CD4-positive, alpha-beta T cell treated with Interleukin-15 for 1 hour (primary cell): ENCODE measurements at places on chromosomes 5 and 9.

- no peak for DNase-seq
Measured at GRCh38 chr5:75275756-75276155, 39.1 kb upstream of the ANKRD31 start.

DNA sequence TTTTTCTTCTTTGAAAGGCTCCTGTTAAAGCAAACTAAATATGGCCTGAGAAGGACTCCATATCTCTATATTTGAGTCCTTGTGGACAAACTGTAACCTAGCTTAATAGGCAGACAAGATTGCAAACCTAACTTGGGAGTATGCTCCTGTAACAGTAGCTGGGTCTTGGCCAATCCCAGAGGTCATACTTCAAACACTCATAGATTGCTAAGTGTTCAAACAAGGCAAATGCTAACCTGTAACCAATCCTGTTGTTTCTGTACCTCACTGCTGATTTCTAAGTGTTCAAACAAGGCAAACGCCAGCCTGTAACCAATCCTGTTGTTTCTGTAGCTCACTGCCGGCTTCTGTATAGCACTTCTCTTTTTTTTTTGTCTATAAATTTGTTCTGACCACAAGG lies 50.6 kb upstream of the CLK4 start:
- no peak for DNase-seq

- no peak for DNase-seq
Measured at GRCh38 chr5:136605638-136606037, 240.3 kb upstream of the TRPC7 start.

DNA sequence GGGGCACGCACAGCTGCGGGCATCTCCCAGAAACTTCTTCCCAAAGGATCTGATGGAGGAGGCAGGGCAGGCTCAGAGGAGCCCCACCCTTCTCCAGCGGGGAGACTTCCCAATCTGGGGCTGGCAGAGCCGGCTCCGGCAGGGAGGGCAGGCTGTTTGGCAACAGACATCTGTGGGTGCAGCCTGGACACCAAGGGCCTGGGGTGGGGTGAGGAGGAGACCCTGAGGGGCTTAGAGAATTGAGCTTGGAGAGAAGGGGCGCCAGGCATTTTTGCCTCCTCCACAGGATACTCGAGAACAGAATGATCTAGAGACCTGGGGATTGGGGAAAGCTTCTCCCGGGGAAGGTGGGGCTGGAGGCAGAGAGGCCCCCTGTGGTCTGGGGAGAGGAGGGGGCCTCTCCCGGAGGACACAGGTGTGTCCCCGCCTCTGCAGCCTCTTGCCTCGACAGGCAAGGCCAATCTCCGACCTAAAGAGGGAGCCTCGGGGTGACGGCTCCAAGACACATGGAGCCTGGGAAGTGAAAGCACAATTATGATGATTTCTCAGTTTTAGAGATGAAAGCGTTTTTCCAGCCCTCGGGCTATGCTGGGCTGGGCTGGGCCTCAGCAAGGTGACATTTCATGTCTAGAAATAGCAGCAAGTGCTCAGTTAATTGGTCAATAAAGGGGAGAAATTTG lies 8.4 kb downstream of the LHX3 start:
- no peak for DNase-seq

- DNase-seq, result no peak
Measured at GRCh38 chr9:86926145-86926544, 21.2 kb downstream of the GAS1 start.

- DNase-seq, result no peak
Measured at GRCh38 chr9:101486693-101487442, 46.8 kb upstream of the RNF20 start.

DNA sequence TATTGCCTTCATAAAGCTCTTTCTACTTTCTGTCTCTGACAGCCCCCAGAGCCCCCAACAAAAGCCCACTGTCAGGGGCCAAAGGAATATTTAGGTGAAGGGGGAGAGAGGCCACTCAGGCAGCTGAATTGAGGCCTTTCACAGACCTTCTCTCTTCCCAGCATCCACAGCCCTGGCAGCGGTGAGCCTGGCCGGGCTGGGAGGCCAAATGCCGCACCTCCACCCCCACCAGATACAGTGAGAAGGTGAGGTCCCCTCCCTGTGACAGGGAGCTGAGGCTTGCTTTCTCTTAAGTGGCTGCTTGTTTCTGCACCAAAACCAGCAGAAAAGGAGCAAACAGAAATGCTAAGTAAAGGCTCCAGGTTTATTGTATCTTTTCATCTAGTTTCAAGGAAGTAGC lies 168.1 kb downstream of the ROR2 start:
- DNase-seq, result no peak

GRCh38 chr9:18829873-18830272 lies 203.1 kb downstream of the SAXO1 start:
- DNase-seq, result no peak

- no peak for DNase-seq
Measured at GRCh38 chr5:85159395-85159794, 774.7 kb upstream of the EDIL3 start.
